ENCODE measurements at places on chromosomes 1 and 21. TPM values are rescaled to one million over a fixed set of nuclear protein-coding genes. Genes with fewer than 3 reads are reported as not detected.

The LGR6 gene
- 1.4 TPM for polyA plus RNA-seq

GRCh38 chr1:18957136-18957521, 653 bp upstream of the IFFO2 start:
- DNase-seq = no peak

GRCh38 chr21:14888202-14888601, 176.6 kb downstream of the NRIP1 start:
- no peak for DNase-seq

GRCh38 chr1:81435175-81435574, 365.6 kb upstream of the ADGRL2 start:
- DNase-seq = no peak

DNA sequence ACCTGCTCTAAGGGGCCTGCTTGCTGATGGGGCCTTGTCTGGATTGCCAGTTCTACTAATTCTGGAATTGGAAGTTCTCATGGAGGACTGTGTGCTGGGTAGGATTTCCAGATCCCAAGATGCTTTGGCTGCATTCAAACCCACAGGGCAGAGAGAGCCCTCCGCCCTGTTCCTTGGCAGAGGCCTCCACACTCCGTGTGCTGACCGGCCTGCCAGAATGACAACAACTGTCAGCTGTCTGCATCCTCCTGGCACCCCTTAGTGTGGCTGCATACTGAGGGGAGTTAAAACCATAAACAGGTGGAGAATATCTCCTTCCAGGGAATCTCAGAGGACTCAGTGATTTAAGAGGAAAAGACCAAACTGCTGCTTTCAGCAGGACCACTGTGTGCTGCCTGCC, 60.7 kb downstream of the ADARB1 start:
- no peak for DNase-seq

DNA sequence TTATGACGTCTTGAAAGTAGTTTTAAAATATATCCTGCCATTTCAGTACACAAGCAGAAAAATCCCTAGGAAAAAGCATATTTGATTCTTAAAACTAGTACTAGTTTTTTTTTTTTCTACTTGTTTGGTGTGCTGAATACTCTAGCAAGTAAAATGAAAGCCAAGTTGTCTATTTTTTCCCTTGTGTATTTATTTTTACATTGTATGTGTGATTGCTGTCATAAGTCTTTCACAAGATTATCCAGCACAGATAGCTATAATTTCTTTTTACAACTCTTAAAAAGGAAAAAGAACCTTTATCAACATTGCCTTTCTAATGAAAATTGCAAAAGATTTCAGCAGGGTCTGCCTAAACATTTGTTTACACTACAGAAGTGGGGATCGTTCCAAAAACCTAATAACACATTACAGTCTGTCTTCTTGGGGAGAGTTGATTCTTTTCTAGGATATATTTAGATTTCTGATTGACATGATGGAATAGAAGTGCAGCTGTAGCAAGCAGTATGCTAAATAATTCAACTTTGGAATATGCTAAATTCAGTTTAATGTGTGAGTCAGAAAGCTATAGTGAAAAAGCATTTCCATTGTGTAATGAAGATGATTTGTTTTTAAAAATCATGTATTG, 2.5 kb downstream of the DR1 start:
- DNase-seq = no peak

Measured in left lung (tissue), 14 donors.